GM18507 (cell line): ENCODE measurements at places on chromosomes 3 and 15.

DNA sequence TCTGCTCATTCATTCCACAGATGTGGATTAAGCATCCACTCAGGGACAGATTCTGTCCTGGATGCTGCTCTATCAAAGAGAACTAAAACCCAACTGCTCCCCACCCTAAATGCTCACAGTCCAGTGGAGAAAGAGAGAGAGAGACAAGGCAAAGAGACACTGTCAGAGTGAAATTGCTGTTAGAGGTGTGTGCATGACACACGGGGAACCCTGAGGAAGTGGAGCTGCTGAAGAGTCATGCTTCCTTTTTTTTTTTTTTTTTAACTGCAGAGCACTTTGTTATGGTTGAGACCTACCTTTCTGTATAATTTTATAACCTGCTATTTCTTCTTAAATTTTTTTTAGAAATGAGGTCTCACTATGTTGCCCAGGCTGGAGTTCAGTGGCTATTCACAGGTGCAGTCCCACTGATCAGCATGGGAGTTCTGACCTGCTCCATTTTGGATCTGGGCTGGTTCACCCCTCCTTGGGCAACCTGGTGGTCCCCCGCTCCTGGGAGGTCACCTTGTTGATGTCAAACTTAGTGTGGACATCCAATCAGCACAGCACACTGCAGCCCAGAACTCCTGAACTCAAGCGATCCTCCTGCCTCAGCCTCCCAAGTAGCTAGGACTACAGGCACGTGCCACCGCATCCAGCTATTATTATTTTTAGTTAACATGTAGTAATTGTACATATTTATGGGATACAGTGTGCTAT lies 18.2 kb upstream of the PSTPIP1 start:
- DNase-seq, result no peak

GRCh38 chr15:98503970-98504369 lies 144.4 kb upstream of the IGF1R start:
- DNase-seq, result no peak

DNA sequence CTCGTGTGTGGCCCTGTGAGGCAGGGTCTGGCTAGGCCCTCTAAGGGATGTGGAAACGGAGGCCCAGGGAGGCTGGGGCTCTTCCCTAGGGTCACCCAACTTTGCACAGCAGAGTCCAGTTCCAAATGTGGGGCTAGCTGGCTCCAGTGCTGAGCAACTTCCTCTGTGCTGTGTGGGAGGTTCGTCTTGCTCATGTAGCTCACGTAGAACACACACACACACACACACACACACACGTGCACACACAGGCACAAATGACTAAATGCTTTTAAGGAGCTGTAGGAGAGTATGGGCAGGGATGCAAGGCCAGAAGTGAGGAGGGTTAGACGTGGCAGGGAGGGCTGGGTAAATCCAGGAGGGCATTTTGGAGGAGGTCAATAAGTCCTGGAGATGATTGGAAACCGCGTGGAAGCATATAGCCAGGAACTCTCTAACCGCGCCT lies 213.8 kb downstream of the RPLP1 start:
- no peak for DNase-seq

GRCh38 chr3:25540273-25540672 lies 112.2 kb downstream of the RARB start:
- no peak for DNase-seq

GRCh38 chr3:128378631-128379347 lies 87.9 kb downstream of the DNAJB8 start:
- DNase-seq, result no peak

DNA sequence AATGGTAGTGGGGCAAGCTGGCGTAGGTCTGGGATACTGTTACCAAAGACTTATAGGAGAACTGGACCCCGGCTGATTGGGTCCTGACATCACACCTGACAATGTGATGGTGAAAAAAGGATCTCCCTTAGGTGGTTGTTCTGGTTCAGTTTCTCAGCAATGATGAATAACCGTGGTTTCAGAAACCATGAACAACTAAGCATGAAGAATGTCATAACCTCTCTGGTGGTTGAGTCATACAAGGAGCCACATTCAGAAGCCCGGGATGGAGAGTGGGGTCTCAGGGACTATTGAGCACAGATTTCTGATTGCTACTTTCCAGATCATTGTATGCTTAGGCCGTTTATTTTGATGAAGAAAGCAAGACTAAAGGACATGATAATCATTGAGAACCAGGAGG lies 17.4 kb downstream of the GPR160 start:
- DNase-seq, result no peak

DNA sequence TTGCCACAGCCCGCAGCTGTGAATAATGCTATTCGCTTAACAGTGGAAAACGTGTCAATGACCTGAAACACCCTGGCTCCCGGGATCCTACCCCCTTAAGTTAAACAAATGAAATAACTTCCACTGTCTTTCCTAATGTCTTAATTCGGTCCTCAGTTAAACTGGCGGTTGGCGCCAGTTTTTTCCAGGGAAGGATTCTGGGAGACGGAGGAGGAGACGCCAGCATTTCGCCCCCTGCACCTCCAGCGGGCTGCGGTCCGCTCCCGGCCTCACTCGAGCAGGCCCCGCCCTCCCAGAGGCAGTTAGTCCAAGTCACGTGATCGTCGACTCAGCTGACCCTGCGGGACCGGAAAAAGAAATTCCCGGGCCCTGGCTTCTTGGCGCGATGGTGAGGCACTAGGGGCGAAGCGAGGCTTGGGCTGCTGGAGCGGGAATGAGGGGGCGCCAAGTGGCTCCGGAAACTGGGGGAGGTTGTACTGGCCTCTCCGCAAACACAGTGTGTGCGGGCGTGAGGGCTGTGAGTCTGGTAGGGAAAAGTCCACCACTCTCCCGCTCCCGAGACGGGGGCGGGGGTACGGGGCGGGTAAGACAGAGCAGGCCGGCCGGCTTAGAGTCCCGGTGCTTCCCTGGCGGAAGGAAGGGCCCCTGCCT lies at the start of gene COMMD4:
COMMD4 (plus strand) TSS at position 359 of the 651 bp plus-strand sequence; CDS start at position 386, 27 bp downstream.
- no peak for DNase-seq
